ENCODE measurements at places on chromosomes 2 and 18.

DNA sequence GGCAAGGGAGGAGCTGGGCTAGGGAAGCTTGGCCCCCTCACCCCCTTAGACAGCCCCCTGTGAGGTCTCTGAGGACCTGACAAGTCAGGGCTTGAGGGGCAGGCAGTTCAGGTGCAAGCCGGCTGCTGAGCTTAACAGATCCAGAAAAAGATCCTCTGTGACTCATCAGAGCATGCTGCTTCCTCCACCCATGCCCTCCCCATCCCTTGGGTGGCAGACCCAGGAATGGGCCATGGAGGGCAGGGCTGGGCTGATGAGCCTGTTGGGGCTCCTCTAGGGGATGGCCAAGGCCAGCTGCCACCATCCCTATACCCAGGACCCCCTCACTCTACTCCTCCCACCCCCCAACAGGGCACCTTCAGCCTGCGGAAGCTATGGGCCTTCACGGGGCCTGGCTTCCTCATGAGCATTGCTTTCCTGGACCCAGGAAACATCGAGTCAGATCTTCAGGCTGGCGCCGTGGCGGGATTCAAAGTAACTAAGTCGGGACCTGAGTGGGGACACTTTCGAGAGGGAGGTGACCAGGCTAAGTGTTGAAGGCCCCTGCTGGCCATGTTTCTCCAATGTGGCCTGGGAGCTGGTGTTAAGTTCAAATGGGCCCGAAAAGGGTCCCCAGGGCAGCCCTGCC lies 1.9 kb downstream of the SLC11A1 start:
- DNase-seq, result no peak

DNA sequence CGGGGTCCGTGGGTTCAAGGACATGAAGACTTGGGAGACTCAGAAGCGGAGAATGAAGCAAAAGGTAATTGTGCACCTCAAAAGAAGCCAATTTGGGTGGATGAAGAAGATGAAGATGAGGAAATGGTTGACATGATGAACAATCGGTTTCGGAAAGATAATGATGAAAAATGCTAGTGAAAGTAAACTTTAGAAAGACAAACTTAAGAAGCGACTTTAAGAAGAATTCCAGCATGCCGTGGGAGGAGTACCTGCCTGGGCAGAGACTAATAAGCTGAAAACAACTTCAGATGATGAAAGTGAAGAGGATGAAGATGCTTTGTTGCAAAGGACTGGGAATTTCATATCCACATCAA lies 43.5 kb downstream of the PSTPIP2 start:
- no peak for DNase-seq

- no peak for DNase-seq
Measured at GRCh38 chr18:5462227-5462626, 81.6 kb downstream of the EPB41L3 start.

DNA sequence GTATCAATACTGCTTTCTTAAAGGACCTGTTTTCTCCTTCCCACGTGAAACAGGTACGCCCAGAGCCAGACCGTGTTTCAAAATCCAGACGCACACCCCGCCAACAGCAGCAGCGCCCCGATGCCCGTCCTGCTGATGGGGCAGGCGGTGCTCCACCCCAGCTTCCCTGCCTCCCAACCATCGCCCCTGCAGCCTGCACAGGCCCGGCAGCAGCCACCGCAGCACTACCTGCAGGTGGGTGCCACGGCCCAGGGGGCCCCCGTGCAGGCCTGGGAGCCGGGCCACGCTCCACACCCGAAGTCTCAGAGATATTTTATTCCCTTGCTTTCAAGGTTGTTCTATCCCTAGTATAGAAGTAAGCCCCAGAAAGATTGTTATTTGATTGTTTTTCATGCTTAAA lies 8.8 kb upstream of the RPL31 start:
- DNase-seq, result no peak

DNA sequence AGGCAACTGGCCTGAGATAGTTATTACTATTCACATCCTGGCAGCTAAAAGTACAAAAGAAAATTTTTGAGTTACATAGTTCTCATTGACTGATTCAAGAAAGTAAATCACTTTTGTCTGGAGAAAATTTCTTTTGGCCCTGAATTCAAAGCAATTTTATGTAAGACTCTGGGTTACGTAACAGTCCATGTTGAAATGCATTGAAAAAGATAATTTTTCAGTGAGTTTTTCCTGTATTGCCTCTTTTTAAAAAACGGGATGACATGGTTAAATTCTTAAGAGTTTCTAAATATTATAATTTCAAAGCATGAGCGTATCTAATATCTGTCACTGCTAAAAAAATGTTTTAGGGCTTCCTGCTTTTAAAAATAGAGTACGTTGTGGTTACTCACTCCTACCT lies 72.7 kb downstream of the ANKRD12 start:
- no peak for DNase-seq

Measured in KG1 (cell line).